ENCODE measurements at places on chromosomes 5 and 9.

DNA sequence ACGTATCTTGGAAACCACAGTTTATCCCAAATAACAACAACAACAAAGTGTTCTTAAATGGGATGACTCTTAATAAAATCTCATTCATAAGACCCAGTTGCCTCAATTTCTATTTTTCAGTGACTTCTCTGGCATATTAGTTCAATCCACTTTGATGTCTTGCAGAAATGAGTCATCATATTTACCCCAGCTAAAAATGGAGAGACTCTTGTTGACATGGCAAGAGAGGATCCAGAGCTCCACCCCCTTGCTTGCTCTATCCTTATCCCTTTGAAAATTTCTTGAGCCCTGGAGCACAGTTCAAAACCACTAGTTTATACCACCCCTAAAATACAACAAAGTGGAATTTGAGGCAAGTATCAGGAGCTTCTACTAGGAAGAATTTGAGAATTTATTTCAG is 20.8 kb downstream of the VCAN start:
- no peak for DNase-seq

DNA sequence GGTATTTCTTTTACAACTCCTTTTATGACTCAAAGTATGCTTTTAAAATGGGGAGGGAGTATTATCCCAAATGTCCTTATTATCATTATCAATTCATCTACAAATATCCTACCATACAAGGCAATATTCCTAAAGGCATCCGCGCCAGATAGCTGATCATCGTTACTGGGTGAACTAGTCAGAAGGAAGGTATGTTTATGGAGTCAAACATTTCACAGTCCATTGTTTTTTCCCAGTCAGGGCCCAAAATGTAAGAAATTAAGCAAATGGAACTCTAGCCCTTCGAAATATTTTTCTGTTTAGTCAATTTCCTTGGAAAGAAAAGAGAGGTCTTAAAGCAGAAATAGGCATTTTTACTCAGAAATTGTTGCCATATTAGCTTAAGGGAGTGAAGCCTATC is 188.5 kb upstream of the CCNG1 start:
- no peak for DNase-seq

DNA sequence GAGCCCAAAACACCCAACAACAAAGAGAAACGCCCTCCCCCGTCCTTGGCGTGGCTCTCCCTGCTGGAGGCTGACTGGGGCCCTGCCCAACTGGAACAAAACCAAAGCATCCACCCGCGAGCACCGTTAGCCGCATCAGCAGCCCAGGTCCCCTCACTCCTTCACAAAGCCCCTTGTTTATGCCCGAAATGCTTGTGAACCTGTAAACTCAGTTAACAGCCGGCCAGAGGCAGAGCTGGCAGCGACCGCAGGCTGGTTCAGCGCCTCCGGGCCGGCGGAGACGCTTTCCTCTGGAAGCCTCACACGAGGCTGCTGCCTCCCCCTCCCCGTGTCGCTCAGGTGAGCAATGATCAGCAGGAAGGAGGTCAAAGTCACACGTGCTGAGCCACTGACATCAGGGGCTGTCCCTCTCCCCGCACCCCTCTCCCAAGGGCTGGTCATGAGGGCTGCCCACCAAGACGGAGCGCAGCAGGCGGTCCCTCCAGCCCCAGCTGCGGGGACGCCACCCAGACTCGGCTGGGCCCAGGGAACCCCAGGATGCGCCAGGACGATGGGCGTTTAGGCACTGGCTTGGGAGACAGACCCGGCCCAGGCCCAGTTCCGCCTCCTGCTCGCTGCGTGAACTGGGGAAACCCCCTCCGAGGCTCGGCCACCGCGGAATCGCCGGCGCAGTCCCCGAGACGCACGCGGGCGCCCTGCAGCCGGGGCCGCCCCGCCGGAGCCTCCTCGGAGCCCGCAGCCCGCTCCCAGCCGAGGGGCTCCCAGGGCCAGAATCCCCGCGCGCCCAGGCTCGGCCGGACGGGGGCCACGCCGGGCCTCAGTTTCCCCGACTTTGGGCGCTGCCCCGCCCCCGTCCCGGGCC is 563 bp downstream of the SNAPC4 start:
- no peak for DNase-seq

GRCh38 chr5:22611327-22611726 is 241.8 kb downstream of the CDH12 start:
- DNase-seq: no peak

DNA sequence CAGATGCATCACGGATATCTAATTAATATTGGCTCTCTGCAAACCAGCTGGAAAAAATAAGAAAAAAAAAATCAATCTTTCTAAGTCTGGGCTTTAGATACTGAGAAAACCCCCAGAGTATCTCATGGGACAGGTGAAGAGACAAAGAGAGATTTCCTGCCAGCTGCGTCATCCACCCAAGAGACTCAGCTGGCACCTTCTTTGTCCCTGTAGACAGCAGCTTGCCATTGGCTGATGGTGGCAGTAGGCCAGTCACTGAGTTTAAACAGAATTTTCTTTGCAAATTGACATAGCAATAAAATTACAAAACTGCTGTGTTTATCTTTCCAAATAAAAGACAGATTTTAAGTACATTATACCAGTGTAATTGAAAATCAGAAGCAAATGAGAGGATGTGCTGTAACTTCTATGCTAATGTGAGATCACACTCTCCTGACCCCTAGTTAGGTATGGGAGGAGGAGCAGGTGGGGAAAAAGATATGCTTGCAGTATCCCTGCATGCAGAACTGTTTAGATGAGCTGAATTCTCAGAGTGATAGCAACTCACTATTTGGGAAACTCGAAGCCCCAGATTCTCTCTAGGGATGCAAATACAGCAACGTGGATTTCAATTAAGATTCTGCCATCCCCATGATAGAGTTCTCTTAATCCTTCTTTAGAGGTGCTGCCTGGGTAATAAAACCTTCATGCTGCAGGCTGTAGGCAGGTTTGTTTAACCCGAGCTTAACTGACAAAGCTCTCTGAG is 72.2 kb downstream of the NMUR2 start:
- DNase-seq: no peak

DNA sequence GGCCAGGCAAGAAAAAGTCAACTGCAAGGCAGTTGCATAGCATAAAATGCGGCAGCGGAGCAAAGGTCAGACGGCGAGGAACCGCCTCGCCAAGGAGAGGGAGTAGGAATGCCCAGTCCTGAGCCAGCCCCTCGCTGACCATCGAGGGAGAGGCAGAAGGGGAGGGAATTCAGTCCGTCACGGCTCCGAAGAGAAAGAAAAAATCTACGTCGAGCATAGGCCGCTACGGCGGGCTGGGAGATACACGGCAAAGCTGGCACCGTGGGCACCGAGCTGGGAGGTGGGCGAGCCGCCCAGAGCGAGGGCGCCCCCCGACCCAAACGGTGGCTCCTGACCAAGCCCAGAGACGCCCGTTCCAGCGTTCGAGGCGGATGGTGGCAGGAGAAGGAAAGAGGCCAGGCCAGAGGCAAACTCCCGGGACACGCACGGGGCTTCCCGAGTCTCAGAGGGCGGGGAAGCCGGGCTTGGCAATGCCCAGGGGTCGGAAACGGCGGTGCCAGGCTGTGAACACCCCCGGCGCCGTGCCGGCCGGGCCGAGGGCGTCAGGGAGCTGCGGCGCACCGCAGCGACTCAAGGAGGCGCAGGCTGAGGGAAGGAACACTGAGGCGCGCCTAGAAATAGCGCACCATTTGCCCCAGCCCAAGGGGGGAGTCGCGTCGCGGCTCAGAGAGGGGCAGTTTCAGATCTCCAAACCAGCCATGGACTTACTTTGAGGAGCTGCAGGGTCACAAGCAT is 518 bp downstream of the SPRY4 start:
- no peak for DNase-seq

- no peak for DNase-seq
Measured at GRCh38 chr5:53087171-53087570, 22.4 kb downstream of the MOCS2 start.

DNA sequence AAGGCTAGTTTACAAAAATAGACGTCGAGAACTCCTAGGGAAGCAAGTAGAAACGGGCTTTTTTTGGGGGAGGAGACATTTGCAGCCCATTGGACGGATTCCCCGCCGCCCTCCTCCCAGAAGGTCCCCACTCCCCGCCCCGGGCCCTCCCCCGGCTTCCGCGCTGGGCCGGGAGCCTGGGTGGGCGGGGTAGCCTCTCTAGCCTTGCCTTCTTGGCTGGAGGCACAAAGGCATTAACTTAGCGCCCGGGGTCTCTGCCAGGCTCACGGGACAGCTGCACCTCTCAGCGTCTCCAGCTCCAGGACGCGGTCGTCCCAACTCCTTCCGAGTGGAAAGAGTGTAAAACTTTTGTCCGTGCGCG is at the start of gene DMRTA1:
DMRTA1 (plus strand) TSS at position 236 of the 361 bp plus-strand sequence. CDS start 242 bp downstream, outside the sequence.
- DNase-seq: no peak

- no peak for DNase-seq
Measured at GRCh38 chr5:66992547-66992946, 204.1 kb downstream of the CD180 start.

DNA sequence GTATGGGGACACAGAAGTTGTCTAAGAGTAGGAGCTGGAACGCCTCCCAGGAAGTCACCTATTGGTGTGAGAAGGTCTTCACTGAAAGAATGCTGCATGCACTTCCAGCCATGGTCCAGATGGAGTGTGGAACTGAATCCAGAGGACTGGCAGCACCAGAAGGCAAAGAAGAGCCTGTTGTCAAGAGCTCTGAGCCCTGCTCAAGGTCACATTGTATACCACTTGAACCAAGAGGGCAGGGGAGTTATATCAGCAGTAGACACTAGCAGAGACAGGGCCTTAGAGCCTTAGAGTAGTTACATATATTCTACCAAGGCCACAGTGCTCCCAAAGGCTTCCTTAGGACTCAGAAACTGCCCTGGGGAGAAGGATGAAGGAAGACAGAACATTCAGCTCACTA is 130.8 kb upstream of the POC5 start:
- no peak for DNase-seq

GRCh38 chr5:88952344-88952743 is 69.4 kb upstream of the MEF2C start:
- DNase-seq: no peak

DNA sequence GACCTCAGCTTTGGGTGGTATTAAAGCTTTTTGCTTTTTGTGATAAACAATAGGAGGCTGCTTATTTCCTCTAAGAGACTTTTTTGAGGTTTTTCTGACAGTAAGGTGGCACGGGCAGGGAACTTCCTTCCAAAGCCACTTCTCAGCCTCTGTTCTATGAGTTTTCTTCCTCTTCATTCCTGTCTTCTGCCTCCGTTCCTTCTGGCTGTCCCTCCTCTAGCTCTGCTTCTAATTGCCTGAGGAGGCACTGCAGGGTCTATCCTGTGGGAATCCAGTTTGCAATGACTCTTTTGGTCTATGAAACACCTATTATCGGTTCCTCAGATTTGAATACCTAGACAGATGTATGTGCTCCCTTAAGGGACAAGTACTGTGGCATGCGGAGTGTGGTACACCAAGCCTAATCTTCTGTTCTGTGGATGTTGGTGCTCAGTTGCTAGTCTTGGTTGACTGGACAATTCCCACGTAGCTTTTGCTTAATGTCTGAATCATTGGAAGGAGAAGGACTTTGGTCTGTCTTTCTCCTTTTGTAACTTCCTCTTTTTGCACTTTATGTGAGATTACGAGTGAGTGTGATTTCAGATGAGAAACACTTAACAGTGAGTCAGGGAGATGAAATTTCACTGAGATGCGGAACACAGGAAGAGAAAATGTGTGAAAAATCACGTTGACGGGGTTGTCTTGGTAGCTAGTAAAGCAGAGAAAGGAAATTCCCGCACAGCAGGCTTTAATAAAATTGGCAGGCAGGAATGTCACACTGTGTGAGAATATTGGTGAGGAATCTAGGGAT is 305.2 kb downstream of the EFNA5 start:
- no peak for DNase-seq

DNA sequence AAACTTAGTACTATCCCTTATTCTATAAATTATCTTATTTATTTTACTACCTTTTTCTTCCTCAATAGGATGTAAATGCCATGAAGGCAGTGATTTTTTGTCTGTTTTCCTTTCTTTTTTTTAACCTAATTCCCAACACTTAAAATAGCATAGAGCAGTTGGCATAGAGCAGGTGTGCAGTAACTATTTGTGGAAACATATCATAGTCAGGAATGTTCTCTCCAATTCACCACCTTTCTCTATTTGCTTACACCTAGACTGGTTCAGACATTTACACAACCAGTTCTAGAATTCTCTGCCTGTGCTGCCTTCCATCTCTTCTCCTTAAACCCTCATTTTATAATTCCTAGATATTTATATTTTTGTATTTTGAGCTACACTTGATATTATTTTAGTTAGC is 49.6 kb downstream of the IL31RA start:
- DNase-seq: no peak

- no peak for DNase-seq
Measured at GRCh38 chr9:135665795-135666189, 2.7 kb downstream of the LCN9 start.

DNA sequence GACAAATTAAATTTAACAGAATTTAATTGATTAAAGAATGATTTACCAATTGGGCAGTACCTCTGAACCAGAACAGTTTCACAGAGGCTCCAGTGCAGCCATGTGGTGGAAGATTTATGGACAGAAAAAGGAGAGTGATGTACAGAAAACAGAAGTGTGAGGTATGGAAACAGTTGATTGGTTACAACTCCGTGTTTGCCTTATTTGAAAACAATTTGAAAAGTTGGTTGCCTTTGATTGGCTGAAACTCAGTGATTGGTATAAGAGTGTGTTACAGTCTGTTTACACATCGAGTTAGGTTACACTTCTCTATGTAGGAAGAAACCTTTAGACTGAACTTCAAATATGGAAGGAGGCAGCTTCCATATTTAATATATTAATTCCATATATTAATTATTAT is 30.1 kb downstream of the KIAA1958 start:
- DNase-seq: no peak

- no peak for DNase-seq
Measured at GRCh38 chr5:14807471-14807870, 64.1 kb downstream of the ANKH start.

DNA sequence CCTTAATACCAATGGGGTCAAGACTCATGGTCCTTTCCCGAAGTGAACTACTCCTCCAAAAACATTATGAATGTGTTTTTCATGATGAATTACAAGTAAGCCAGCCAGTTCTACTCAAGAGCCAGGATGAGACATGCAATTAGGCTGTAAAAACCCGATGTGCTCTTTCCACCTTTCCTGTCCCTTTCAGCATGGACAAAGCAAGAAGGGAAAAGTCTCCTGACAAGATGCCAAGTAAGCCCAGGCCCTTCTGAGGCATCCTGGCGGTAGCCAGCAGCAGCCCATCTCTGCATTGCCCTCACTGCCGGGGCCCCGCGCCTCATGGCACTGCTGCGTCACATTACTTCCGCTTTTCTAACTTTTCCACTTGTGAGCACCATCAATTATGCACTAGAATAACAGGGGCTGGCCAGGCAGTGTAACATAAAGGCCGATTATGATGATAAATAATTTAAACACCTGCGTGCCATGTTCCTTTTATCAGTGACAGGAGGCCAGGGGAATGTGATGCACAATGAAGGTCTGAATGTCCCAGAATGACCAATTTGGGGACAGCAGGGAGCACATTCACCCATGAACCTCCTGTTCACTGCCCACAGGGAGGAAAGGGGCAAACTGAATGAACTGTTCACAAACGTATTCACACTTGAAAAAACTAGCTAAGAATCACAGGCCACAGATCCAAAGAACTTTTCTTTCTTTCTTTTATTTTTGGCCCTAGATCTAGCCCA is 37.4 kb downstream of the EFNA5 start:
- no peak for DNase-seq

GRCh38 chr5:59002162-59002825 is 419.4 kb downstream of the RAB3C start:
- DNase-seq: no peak

All from pulmonary artery endothelial cell (primary cell).